ENCODE measurements at places on chromosomes 13 and 19.

- DNase-seq, result no peak
These were observed 185.7 kb downstream of the PTPRS start for GRCh38 chr19:5154799-5155426.

- no peak for DNase-seq
These were observed 39.5 kb downstream of the RASL11A start for GRCh38 chr13:27309967-27310598.

GRCh38 chr13:60590800-60591747, 194.1 kb downstream of the TDRD3 start:
- DNase-seq, result no peak

- DNase-seq, result no peak
These were observed 2.6 kb downstream of the SULT2B1 start for GRCh38 chr19:48554385-48555091.

GRCh38 chr13:80215368-80215767, 125.6 kb downstream of the SPRY2 start:
- DNase-seq, result no peak

- DNase-seq, result no peak
These were observed 53.4 kb downstream of the MCF2L start for GRCh38 chr13:113022391-113022744.

DNA sequence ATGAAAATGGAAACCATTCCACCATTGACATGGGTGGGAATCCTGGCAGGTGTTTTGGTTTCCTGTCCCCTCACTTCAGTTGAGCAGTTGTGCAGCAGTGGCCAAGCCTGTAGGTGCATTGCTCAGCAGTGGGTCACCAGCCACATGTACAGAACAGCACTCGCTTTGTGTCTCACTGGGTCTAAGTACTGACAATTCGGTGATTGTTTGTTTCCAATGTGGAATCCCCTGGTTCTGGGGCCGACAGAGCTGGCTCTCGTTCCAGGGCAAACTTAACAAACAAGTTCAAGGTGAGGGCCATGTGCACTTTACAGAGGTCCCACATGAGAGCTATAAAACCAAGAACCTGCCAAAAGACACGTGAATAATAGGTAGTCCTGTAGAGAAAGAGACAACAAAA, 54.1 kb upstream of the SPATA13 start:
- DNase-seq, result no peak

DNA sequence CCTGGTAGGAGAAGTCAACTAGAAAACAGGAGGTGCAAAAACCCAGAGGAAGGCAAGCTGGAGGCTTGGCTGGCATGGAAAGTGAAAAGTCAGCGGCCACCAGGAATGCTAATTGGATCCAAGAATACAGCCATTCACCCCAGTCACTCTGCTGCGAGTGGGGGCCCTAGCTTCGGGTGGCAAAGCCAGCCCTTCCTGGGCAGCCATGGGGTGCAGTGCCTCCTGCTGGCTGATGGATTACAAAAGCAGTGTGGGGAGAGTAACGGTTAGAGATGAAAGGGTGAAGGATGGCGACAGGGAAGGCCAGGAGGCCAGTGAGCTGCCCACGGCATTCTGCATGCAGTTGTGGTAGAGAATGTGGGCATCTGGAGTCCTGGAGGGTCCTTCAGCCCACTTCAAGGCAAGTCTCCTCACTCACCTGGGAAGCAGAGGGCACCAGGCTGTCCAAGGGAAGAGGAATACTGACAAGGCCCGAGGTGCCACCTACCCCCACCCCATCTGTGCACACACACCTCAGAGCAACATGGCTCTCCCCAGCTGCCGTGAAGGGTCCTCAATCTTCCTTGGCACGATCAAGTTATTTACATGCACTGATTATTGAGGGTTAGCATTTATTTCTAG, 20.3 kb upstream of the EPHX3 start:
- peak; percentile 26 for DNase-seq

DNA sequence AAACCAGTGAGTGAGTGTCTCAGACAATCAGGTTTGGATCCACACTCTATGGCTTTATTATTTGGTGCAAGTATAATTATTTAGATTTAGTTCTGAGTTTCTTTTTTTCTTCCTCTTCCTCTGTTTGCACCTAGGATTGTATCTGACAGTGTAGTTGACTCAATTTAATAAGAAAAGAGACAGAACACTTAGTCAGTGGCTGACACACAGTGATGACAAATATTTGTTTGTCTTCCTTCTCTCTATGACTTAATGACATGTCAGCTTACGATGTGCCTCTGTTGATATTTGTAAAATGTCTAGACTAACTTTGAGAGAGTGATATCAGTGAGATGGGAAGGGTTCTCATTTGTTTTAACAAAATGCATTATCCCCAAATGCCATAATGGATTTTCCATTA, 129.5 kb upstream of the SLC10A2 start:
- no peak for DNase-seq

DNA sequence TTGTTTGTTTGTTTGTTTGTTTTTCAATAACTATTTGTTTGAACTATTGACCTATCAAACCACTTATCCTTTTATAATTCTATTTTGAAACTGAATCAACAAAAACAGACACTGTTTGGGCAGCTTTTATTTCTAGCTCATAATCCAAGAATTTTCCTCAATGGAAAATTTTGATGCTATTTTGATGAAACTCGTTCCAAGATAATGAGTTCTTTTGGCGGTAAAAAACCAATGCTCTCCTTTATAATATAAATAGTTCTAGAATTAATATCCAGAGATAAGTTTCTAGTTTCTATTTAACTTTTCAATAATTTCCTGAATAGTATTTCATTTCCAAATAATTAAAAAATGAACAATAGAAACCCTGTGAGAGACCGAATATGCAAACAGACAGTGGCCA, 146.5 kb upstream of the EDNRB start:
- DNase-seq, result no peak

DNA sequence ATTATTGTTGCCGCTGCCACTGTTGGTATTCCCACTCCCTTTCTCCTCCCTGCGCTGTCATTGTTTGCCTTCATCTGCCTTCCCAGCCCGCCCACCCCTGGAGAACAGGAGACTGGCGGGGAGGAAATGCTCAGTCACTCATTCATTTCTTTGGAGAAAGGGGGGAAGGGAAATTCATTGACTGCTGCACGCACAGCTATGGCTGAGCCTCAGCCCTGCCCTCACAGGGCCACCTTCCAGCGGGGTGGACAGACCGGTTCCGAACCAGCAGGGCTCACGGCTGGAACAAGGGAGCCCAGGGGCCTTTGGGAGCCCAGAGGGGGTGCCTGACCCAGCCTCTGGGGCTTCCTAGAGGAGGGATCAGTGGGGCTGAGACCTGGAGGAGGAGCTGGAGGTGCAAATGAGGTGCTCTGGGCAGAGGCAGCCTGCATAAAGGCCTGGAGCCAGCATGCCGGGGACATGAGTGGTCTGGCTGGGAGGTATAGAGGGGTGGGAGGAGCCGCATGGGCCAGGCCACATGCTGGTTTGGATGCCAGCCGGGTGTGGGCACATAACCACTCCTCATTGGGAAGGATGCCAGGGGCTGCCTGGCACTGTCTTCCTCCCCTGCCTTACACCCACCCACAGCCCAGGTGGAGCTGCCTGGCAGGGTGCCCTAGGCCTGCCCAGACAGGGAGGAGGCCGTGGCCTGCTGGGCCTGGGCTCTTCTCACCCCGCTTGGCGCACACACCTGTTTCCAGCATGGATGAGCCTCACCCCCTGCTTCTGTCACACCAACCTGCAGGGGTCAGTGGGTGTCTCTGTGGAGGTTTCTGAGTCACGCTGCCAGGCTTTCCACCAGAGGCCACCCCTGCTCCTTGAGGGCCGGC, 26.8 kb downstream of the PPP5C start:
- no peak for DNase-seq
